Activated T-helper 2 cell treated with anti-CD3 and anti-CD28 coated beads, Interferon-gamma antibody, Interleukin-2, Interleukin-4, amounts not matched to agents 10 μg/mL and 5 μg/mL and 100 μg/mL, durations not matched to agents 14 hours and 24 hours and 36 hours (primary cell): ENCODE measurements at places on chromosomes 4 and X. TPM values are rescaled to one million over a fixed set of nuclear protein-coding genes. Genes with fewer than 3 reads are reported as not detected.
A peak's percentile ranks its signal among the peaks of the same experiment; 100 is the strongest.

CRLF2 gene
- 5.6 and 6.0 TPM in 2 replicates for total RNA-seq

ARHGAP36 gene
- total RNA-seq: not detected in 2 replicates

S100P gene
- 3.4 and 5.8 TPM in 2 replicates for total RNA-seq

MANBA gene
- 9.4 and 11.3 TPM in 2 replicates for total RNA-seq

ASMT gene
- not detected in 2 replicates for total RNA-seq

GLRB gene
- not detected in 2 replicates for total RNA-seq

SATL1 gene
- total RNA-seq: not detected in 2 replicates

DNA sequence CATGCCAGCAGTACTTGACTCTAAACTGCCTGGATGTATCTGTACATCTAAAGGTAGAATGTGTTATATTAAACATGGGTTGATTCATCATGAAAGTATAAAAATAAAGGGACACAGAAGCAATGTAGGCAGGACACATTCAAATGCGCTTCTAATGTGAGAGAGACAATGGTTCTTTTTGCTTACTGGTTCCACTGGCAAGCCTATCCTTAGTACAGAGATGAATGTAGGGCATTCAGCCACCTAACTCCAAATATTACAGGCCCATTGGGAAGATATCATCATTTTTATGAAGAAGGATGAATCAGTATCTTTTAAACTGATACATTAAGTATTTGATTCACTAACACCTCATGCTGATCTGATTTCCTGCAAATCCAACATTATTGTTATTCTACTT, 18.0 kb downstream of the CDKL2 start:
- H3K4me3 ChIP-seq: no peak overlapping the region
- no peaks in the 10 kb centered on the region for H3K4me1 ChIP-seq
- peaks cover 2% of the 10 kb centered on the region for H3K27me3 ChIP-seq
- H3K36me3 ChIP-seq: no peaks in the 10 kb centered on the region
- DNase-seq: no peak
- H3K27ac ChIP-seq: no peak overlapping the region

DNA sequence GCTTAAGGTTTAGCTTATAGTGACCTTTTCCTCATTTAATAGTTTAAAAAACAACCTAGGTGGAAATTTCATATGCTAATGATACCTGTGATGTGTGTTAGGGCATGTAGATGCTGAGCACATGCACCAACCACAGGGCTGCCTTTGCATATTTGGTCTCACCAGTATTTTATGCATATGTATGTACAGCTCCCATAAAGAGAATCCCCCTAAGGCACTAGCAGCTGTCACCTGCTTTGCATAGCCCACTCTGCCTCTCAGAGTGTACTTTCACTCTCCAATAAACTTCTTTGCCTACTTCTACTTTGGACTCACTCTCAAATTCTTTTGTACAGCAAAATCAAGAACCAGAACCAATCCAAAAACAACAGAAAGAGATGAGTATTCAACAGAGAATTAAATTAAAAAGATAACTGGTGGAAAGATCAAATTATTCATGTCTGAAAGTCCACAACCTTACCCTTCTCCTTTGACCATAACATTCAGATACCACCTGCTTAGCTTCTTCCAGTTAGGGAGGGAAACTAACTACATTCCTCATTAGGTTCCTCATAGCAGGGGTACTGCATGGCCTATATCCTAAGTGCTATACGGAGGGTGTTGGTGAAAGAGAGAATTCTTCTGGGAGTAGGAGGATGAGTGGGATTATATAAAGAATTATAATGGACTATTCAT, 250.5 kb downstream of the STPG2 start:
- H3K36me3 ChIP-seq: no peaks in the 10 kb centered on the region
- H3K27ac ChIP-seq: no peak overlapping the region
- H3K4me3 ChIP-seq: no peak overlapping the region
- no peak for DNase-seq
- H3K27me3 ChIP-seq: no peaks in the 10 kb centered on the region

DNA sequence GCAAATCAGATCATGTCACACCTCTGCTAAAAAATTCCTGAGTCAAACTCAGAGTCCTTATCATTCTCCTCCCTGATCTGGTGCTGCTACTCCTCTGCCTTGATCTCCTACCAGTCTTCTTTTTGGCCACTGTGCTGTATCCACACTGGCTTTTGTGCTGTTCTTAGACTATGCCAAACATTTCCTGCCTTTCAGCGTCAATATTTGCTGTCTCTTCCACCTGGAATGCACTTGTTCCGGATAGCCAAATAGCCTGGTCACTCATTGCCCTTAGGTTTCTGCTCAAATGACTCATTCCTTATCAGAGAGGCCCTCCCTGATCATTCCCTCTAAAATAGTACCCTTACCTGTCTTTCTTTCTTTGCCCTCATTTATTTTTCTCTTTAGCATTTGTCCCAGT, 24.4 kb upstream of the RP2 start:
- no peak for DNase-seq
- peaks cover 24% of the 10 kb centered on the region for H3K27me3 ChIP-seq
- H3K36me3 ChIP-seq: no peaks in the 10 kb centered on the region
- no peak overlapping the region for H3K4me3 ChIP-seq
- H3K4me1 ChIP-seq: no peaks in the 10 kb centered on the region

DNA sequence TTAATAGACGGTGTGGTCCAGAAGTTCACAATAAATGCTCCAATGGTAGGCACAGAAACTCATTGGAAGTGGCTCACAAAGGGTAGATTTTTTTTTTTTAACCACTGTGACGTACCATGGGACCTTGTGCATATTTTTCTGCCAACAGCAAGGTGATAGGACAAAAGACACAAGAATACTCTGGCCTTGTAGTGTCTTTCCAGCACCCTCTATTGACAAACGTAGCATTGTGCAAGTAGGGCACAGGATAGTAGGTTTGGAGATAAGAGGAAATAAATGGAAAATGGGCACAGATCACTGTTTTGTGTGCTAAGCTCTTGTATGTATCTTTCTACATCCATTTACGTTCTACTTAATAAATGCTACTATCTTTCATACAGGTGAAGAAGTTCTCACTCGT, 2054.9 kb downstream of the PCDH7 start:
- H3K4me3 ChIP-seq: no peak overlapping the region
- H3K4me1 ChIP-seq: no peaks in the 10 kb centered on the region
- no peaks in the 10 kb centered on the region for H3K27me3 ChIP-seq
- no peak overlapping the region for H3K27ac ChIP-seq
- DNase-seq: no peak

GRCh38 chr4:9944431-9945425, 76.6 kb downstream of the SLC2A9 start:
- H3K4me3 ChIP-seq: no peak overlapping the region
- H3K27ac ChIP-seq: no peak overlapping the region
- peaks cover 2% of the 10 kb centered on the region for H3K27me3 ChIP-seq
- no peaks in the 10 kb centered on the region for H3K36me3 ChIP-seq
- peak; percentile 6 for DNase-seq

DNA sequence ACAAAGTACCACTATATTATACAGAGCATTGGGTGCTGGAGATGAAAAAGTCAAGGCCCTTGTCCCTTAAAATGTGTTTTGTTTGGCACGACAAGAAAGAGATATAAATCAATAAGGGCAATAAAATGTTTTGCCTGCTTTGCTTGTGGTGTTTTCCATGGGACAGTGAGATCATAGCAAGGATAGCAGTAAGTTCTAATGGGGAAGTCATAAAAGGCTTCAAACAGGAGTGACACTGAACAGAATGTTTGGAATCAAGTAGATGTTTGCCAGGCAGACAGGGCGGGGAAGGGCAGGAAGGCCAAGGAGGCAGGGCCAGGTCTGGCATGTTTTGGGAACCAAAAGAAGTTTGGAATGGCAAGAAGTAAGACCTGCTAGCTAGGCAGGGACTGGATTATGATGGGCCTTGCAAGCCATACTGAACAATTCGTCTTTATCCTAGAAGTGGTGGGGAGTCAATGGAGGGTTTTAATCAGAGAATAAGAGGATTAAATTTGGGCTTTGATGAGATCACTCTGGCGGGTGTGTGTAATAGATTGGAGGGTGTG, 16.4 kb downstream of the FGF2 start:
- no peak overlapping the region for H3K27ac ChIP-seq
- no peak for DNase-seq
- H3K4me3 ChIP-seq: no peak overlapping the region
- H3K4me1 ChIP-seq: peaks cover 12% of the 10 kb centered on the region
- H3K27me3 ChIP-seq: peaks cover 8% of the 10 kb centered on the region
- H3K36me3 ChIP-seq: no peaks in the 10 kb centered on the region

DNA sequence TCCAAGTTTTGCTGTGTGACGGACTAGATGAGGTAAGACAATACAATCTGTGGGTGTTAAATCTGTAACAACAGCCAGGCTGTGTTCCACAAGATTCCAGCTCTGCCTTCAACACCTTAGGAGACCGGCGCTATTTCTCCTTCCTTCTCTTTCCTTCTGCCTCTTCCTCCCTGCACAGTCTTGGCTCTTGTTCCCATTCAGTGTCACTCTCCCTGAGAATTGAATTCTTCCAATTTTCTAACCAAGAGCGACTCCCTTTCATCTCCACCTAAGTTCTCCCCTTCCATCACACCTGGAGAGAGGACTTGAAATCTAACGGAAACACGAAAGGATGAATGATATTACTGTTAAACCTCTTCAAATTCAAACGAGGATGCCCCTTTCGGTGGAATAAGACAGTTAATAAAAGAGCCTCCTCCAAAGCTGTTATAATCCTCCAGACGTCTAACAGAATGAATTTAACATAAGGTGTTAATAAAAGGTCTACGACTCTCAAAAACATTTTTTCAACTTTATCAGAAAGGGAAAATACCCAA, 2.7 kb downstream of the EPHA5 start:
- H3K27me3 ChIP-seq: peaks cover 46% of the 10 kb centered on the region
- H3K27ac ChIP-seq: no peak overlapping the region
- no peaks in the 10 kb centered on the region for H3K36me3 ChIP-seq

DNA sequence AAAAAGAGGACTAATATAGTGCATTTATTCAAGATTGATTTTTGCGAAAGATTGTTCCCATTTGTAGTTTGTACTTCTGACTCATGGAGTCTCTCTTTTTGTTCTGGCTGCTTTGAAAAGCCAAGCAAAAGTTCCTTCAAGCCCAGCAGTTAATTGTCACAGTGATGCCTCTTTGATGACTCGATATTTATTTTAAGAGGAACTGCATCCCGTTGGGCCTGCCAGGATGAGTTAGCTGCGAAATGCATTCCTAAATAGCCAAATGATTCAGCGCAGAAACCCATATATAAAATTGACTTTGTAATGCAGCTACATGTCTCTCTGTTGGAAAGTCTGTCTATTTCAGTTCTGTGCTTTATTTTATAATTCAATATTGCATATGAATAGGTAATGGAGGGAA, 295.1 kb downstream of the GBA3 start:
- no peaks in the 10 kb centered on the region for H3K36me3 ChIP-seq
- no peaks in the 10 kb centered on the region for H3K27me3 ChIP-seq
- H3K27ac ChIP-seq: no peak overlapping the region
- H3K4me3 ChIP-seq: no peak overlapping the region
- H3K4me1 ChIP-seq: no peaks in the 10 kb centered on the region
- no peak for DNase-seq

DNA sequence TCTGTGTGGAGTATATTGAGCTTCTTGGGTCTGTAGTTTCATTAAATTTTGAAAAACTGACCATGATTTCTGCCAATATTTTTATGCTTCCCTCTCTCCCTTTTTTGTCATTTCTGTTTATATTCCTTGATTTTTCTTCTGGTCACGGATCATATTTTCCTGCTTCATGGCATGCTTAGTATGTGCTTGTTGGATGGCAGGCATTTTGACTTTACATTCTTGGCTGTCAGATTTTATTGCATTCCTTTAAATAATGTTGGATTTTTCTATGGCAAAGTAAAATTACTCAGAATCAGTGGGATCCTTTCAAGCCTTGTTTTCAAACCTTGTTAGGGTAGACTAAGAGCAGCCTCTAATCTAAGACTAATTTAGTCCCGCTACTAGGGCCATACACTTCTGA, 531.8 kb downstream of the IL15 start:
- DNase-seq: no peak
- no peak overlapping the region for H3K4me3 ChIP-seq
- no peaks in the 10 kb centered on the region for H3K27me3 ChIP-seq
- H3K27ac ChIP-seq: no peak overlapping the region
- H3K4me1 ChIP-seq: peaks cover 12% of the 10 kb centered on the region

GRCh38 chr4:112053825-112054350, 91.4 kb upstream of the FAM241A start:
- H3K27me3 ChIP-seq: peaks cover 6% of the 10 kb centered on the region
- H3K4me1 ChIP-seq: peaks cover 3% of the 10 kb centered on the region

- no peak overlapping the region for H3K27ac ChIP-seq
- DNase-seq: no peak
- peaks cover 75% of the 10 kb centered on the region for H3K4me1 ChIP-seq
These were observed 31.4 kb upstream of the CHRNA9 start for GRCh38 chr4:40303751-40304150.
